ENCODE measurements at places on chromosomes 1 and 21.

DNA sequence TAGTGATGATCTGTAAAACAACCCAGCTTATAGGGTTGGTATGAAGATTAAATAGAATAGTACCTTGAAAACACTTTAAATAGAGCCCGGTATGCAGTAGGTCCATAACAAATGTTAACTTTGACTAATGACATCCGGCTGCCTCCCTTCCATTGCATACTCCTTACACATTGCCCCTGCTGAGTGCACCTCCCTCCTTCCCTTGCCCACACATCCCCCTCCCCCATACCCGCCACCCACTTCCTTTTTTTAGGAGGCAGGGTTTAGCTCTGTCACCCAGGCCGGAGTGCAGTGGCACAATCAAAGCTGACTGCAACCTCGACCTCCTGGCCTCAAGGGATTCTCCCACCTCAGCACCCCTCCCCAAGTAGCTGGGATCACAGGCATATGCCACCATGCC lies 24.4 kb upstream of the ZC3H12A start:
- DNase-seq: no peak

- no peak for DNase-seq
These were observed 4.1 kb upstream of the SLC2A1 start for GRCh38 chr1:42962641-42963377.

DNA sequence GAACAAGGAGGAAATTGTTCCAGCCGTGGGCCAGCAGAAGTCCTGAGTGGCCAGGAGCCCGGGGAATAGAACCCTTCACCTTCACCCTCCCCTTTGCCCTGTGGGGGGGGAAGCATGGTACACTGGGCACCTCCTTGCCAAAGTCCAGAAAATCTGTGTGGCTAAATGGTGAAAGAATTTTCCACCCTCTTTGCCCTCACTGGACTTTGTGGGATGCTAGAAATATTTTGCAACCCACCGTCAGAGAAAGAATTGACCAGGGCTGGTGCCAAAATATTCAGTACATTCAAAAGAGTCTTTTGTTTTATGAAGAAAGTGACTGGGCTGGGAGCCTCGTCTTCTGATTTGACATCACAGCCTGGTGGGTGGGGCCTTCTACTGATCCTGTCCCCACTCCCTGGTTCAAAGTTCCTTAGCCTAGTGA lies 14.6 kb downstream of the NFASC start:
- DNase-seq: no peak

GRCh38 chr1:22567994-22568393 lies 4.7 kb downstream of the EPHA8 start:
- no peak for DNase-seq

DNA sequence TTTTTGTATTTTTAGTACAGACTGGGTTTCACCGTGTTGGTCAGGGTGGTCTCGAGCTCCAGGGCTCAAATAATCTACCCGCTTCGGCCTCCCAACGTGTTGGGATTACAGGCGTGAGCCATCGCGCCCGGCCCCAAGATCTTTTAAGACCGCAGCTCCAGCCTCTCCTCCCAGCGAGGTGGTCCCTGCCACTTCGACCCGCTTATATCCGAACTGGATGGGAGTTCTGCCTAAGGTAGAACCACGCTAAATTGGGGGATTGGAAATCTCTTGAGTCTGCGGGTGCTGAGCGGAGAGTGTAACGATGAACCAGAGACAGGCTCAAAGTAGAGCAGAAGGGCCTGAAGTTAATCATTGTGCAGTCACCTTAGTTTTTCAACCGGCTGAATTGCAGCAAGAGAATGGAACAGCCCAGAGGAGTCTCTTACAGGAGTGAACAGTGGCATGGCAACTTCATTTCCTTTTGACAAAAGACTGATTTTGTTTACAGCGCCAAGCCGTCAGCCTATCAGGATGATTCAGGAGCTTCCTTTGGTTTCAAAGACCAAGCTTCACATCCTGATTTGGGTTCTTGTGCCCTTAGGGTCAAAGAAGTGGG lies 726 bp upstream of the CYB5R1 start:
- no peak for DNase-seq

DNA sequence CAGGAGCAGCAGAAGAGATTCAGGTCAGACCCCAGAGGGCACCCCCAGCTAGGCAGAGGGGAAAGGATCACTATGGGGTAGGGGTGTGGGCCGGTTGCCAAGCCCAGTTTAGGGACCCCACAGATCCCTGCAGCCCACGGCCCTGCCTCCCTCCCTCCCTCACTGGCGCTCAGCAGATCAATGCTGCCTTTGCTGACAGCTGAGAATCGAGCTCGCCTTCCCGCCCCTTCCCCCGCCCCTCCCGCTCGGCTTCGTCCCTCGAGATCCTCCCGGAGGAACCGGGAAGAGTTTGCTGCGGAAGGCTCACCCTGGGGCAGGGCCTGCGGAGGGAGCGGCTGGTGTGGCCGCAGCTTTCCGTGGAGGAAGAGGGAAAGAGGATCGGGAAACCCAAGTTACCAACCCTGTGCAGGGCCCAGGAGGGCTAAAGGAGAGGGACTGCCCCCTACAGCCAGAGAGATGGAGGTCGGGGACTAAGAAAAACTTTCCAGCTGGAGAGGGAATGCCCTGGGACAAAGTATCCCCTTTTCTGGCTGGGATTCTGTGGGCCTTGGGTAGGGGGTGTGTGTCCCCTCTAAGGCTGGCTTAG lies 1.1 kb upstream of the KCNQ4 start:
- no peak for DNase-seq

GRCh38 chr1:154095456-154096060 lies 59.3 kb downstream of the NUP210L start:
- DNase-seq: no peak

- DNase-seq: no peak
These were observed 117.7 kb downstream of the SIM2 start for GRCh38 chr21:36816561-36817130.

DNA sequence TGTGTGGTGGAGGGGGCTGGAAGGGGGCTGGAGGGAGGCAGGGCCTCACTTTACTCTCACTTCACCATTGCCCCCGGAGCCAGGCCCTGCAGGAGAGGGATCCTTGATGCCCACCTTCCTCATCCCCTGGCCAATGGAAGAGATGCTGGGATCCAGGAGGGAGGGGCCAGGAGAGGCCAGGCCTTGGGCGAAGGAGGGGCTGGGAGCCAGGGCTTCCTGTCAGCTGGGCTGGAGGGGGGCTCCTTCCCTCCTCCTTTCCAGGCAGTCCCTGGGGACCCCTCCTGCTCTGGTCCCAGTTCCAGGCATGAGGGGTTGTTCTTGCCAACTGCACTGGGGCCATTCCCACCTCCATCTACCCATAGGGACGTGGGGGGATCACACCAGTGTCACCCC lies 5.7 kb downstream of the AHDC1 start:
- peak; percentile 76 for DNase-seq

- DNase-seq: no peak
These were observed 25.5 kb downstream of the TNR start for GRCh38 chr1:175717610-175718540.

- no peak for DNase-seq
These were observed 74.4 kb downstream of the PTPRU start for GRCh38 chr1:29310616-29311180.

GRCh38 chr21:33449616-33450015 lies 30.2 kb downstream of the TMEM50B start:
- DNase-seq: no peak

DNA sequence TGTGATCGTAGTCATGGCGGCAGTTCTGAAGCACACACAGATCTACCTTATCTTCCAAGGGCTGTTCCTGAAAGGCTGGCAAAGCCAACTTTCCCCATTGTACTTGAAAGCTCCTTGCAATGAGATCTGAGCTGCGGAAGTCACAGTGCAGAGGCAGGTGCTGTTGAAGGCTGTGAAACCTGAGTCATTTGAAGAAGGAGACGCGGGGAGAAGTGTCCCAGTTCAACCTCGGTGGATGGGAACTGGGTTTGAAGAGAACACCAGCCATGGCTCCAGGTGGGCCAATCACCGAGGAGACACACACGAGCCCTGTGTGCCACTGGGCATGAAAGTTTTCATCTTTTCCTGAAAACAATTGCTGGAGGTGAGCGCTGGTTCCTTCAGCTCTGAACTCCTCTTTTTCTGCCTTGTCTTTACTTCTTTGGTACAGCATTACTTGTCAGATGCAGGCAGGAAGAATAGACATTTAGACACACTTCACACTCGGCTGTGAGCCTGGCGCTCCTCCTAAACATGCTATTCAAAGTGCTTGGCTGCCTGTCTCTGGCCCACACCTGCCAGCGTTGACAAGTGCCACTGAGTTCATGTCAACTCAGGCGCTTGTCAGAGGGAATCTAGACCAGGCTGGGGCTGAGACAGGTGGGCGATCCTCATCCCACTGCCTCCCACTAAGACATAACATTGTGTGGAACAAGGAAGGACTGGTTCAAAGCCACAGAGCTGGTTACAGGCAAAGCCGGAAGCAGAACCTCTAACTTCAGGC lies 25.7 kb upstream of the PDE9A start:
- no peak for DNase-seq
